ENCODE measurements at places on chromosomes 13 and 19.

- no peak for DNase-seq
Observed at GRCh38 chr13:80074811-80075210, 266.1 kb downstream of the SPRY2 start.

DNA sequence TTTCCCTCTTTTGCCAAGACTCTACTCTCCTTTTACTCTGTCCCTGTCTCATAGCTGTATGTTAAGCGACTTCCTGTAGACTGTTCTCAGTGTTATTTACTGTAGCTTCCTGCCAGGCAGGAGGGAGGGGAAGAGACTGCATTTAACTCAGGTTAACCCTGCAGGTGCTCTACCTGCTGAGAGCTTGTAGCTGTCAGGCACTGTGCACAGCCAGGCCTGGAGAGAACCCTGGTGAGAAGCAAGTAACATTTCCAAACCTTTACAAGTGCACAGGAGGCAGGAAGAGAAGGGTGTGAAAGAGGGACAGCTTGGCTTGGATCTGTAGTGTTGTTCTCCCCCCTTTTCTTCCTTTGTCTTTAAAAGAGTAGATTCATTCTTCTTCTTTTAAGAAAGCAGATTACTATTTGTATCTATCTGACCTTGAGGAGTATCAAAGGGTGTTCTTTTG is 167.1 kb downstream of the LMO7 start:
- DNase-seq: no peak

DNA sequence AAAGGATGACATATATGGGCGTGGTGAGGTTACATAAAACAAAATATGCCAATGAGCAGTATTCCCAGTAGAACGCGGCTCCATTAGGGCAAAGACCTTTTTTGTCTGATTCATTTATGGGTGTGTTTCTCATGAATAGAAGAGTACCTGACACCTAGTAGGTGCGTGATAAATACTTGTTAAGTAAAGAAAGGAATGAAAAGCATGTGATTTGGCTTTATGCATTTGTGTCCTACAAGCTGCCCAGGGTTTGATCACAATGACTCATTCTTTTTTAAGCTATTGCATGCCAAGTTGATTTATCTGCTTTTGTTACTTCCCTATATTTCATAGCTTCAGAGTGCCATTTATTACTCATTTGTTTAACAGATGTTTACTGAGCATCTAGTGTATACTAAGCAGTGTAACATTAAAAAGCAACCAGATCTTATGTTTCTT is 19.1 kb upstream of the KCTD4 start:
- no peak for DNase-seq

DNA sequence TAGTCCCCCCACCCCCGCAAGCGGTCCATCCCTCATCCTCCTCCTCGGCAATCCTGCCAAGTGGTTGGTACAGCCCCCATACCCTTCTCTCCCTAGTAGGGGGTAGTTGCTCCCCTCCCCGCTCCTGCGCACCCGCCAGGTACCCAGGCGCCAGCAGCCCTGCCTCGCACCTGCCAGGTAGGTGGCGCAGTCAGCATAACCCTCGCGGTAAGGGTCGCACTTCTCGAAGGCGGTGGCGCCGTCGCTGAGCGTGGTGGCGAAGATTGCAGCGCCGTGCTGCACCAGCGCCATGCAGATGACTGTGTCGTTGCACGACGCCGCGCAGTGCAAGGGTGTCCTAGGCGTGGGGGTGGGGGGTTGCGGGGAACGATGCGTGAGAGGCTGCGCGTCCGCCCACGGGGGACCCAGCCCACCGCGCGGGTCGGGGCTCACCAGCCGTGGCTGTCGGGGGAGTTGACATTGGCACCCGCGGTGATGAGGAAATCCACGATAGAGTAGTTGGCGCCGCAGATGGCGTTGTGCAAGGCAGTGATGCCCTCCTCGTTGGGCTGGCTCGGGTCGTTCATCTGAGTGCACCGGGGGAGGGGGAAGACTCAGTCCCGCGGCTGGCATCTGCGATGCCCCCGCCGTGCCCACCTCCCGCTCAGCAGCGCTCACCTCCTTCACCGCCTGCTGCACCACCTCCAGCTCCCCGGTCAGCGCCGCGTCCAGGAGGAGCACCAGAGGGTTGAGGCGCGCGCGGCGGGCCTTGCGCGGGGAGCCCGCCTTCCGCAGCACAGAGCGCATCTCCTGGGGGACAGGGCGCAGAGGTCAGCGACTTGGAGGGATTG is 15.2 kb upstream of the ERCC2 start:
- DNase-seq: no peak

DNA sequence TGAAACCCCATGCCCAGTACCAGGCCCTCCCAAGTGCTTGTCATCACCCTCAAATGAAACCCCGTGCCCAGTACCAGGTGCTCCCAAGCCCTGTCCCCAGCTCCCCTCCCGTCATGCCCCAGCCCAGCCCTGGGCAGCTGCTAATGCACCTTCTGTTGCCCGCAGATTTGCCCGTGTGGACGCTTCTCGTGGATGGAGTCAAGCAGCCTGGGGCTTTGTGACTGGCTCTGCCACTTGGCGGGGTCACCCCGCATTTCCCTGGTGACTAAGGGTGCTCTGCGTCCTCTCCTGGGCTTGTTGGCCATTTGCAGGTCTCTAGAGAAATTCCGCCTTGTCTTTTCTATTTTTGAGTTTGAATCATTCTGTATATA is 82.7 kb downstream of the ATP11A start:
- no peak for DNase-seq

DNA sequence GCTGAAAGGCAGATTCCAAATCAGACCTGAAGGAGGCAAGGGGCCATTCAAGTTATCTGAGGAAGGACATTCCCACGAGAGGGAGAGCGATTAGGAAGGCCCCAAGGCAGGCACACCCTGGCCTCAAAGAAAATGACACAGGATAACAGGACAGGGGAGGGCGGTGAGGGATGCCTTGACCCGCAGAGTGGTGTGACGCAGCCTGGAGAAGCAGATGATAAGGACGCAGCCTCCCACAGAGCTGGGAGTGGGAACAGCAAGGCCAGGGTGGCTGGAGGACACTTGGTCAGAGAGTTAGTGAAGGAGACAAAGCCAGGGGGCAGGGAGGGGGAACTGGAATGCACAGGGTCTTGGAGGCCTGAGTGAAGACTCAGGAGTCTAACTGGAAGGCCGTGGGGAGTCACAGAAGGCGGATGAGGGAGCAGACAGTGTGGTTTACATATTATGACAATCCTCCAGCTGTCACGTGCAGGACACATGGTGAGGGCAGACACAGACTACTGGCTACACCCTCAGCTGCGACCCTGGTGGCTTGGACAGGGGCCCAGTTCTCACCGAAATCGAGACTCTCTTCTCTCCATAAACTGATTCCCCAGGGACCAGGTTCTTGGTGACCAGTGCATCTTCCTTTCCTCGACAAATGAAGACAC is 5.8 kb upstream of the DYRK1B start:
- DNase-seq: no peak

DNA sequence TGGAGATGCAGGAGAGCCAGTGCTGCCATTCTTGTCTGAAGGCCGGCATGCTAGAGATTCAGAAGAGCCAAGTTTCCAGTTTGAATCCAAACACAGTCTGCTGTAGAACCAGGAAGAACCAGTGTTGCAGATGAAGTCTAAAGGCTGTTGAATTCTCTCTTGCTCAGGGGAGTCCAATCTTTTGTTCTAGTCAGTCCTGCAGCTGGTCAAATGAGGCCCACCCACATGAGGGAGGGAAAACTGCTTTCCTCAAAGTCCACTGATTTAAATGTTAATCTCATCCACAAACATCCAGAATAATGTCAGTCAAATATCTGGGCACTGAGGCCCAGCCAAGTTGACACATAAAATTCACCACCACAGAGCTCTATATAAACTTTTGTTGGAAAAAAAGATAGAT is 136.6 kb downstream of the FRY start:
- DNase-seq: no peak

DNA sequence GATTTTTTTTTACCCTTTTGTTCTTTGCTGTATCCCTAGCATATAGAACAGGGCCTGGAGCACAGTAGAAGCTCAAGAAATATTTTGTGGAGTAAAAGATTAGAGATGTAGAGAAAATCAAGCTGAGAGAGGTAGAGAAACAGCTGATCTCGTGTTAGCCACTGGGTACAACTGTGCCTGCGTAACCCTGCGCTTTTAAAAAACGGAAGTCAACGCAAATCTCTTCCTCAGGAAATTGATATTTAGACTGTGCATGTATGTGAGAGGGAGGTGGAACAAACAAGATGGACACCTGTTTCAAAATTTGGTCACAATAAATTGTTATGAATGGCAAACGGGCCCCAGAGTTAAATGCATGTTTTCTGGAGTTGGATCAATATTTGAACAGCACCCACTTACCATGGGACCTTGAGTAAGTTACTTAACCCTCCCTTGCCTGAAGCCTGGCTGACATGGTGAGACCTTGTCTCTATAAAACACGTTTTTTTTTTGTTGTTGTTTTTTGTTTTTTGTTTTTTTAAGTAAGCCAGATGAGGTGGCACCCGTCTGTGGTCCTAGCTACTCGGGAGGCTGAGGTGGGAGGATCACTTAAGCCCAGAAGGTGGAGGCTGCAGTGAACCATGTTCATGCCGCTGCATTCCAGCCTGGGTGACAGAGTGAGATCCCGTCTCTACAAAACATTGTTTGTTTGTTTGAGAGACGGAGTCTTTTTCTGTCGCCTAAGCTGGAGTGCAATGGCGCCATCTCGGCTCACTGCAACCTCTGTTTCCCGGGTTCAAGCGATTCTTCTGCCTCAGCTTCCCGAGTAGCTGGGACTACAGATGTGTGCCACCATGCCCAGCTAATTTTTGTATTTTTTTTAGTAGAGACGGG is 3.3 kb upstream of the EPOR start:
- no peak for DNase-seq

DNA sequence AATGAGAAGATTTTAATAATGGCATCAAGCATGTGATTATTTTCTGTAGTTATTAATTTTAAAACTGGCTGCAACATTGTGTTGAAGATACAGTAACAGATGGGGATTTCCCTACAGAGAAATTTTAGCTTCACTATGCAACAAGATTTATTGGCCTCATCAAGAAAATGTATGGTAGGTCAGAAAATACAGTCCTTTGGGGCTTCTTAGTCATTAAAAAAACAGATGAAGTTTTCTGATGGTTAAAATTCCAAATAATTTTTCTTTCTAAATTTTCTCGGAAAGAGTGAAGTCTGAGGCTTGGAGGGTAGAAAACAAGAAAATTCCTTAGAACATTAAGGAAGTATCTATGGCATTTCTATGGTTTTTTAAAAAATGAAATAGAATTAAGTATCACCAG is 1790.8 kb upstream of the PCDH20 start:
- no peak for DNase-seq

DNA sequence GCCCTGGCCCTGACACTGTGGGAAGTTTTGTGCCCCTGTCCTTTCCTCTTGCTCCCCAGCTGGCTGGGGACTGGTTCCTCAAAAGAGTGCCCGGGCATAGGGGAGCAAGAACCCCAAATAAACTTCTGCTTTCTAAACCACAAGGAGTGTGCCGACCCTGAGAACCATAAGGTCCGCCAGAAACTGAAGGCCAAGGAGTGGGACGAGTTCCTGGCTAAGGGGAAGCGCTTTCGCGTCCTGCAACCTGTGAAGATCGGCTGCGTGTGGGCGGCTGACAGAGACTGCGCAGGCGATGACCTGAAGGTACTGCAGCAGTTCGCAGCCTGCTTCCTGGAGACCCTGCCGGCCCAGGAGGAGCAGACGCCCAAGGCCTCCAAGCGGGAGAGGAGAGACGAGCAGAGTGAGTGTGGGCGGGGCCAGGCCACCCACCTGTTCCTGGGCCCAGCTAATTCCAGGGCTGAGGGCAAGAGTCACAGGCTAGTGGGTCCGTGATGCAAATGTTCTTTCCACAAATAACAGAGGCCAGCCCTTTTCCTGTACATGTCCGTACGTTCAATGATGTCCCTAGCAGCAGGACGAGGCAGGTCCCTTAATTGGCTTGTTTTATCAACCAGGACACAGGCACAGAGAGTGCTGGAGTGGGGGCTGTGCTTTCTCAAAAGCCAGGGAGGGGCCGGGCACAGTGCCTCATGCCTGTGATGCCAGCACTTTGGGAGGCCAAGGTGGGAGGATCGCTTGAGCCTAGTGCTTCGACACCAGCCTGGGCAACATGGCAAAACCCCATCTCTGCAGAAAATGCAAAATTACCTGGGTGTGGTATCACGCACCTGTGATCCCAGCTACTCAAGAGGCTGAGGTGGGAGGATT is 25.6 kb downstream of the UBXN6 start:
- peak; percentile 43 for DNase-seq

DNA sequence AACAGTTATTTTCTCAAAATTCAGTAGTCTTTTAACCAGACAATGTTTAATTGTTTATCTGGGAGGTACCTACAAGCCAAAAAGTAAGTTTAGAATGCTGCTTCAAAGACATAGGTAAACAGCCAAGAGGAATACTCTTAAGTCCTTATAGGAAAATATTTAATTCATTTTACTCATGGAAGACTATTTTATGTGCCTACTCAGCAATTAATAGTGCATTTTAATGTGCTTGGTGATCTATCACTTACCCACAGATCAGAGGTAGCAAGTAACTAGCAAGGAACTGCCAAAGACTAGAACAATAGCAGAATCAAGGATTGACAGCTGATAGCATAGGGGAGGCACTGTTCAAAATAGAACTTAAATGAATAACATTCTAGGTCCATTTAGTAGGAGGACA is 60.4 kb downstream of the DNAJC15 start:
- DNase-seq: no peak

GRCh38 chr13:29597706-29598105 is 2.2 kb upstream of the SLC7A1 start:
- no peak for DNase-seq

DNA sequence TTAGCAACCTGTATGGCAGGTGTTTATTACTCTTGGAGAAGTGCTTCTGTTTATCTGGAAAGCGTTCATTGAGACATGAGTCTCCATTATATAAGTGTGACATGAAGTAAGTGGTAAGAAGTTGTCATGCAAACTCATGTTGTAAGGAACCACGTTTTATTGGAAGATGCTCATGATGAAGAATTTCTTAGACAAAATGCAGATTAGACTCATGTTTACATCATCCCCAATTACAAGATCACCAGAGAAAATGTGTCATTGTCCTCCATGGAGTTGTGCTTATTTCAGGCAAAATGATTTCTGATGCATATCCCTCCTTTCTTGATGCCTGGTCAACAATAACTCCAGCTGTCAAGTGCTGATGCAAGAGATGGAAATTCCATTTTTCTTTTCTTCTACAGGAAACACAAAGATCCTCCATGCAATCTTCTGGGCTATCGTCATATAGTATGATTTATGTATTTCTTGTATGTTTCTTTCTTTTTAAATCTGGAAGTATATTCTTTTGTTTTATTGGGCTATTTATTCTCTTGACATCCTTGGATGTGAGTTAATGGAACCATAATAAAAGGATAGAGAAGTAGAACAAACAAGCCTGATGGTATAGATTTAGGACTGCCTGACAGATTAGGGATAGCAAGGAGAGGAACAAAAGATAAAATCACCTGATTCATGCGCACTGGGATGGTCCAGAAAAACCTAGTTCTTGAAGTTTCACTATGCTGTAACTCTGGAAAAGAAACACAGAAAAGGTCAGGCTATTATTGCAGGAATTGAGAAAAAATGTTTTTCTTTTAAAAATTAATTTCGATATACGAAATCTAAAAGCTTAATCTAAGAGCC is 50.7 kb upstream of the DIAPH3 start:
- no peak for DNase-seq

DNA sequence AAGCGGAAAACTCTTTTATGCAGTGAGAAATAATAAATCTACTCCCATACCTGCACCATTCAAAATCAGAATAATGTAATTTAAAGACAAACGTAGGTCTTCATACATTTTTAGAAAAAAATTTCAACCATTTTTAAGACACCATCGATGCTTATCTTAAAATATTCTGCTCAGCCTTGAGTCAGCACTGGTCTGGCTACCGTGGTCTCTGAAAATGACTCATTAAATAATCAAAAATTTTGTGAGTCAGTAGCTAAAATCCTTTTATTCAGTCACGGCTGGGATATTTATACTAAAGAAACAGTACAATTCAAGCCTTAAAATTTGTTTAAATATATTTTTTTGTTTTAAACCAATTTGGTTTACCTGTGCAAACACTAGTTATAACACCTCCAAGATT is 2862.8 kb upstream of the PCDH20 start:
- no peak for DNase-seq

Measured in GM12864 (cell line).